ENCODE measurements at places on chromosomes 11 and 22.

DNA sequence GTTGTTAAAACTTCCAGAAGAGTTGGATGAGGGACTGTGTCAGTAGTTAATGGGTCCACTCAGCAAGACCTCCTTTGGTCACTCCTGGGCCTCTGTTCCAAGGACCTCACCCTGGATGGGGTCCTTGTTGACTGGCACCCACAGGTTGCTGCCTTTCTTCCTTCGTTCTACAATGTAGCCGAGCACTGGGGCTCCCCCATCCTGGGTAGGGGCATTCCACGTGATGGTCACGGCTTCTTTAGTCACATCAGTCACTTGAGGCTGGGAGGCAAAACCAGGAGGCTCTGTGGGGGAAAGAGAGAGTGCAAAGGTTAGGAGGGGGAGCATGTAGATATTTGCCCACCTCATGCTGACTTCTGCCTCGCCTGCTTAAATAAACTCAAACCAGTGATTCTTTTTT lies 12.0 kb downstream of the TMEM86A start:
- DNase-seq = no peak

DNA sequence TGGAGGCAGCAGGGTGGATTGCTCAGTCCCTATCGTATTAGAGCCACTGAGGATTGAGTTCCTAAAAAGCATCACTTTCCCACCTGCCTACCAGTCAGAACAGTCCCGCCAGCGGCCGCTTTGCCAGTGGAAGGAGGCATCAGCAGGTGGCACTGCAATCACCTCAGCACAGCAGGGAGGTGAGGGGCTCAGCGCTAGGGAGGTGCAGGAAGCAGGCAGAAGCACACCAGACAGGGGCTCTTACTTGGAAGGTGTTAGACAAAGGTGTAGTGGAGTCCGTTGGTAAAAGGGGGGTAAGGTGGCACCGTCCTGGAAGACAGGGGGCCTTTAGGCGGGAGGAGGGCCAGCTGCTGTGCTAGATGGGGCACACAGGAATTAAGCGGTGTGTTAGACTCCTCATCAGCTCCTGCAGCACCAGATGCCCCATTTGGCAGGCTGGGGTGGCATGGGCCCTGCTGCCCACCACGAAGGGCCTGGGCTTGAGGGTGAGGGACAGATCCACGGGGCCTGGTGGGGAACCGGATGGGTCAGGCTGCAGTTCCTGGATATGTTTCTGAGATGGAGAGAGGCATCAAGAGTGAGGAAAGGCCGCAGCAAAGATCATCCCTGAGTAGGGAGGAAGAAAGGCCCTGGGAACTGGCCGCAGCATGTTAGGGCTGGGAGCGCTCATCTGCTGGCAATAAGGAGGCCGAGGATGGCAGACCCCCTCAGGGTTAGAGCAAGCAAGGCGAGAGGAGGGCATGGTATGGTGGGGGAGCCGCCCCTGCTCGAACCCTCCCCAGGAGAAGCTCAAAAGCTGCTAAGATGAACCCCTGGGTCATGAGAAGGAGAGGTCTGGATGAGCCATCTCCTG lies 42.5 kb downstream of the C11orf58 start:
- no peak for DNase-seq

- DNase-seq = no peak
Observed at GRCh38 chr22:30186041-30186440, 60.5 kb downstream of the LIF start.

GRCh38 chr11:2812371-2812991 lies 73.1 kb downstream of the CDKN1C start:
- peak; percentile 71 for DNase-seq

GRCh38 chr11:14454861-14455632 lies 44.6 kb downstream of the COPB1 start:
- peak; percentile 17 for DNase-seq

GRCh38 chr11:57438345-57439285 lies 11.7 kb upstream of the SLC43A3 start:
- no peak for DNase-seq

DNA sequence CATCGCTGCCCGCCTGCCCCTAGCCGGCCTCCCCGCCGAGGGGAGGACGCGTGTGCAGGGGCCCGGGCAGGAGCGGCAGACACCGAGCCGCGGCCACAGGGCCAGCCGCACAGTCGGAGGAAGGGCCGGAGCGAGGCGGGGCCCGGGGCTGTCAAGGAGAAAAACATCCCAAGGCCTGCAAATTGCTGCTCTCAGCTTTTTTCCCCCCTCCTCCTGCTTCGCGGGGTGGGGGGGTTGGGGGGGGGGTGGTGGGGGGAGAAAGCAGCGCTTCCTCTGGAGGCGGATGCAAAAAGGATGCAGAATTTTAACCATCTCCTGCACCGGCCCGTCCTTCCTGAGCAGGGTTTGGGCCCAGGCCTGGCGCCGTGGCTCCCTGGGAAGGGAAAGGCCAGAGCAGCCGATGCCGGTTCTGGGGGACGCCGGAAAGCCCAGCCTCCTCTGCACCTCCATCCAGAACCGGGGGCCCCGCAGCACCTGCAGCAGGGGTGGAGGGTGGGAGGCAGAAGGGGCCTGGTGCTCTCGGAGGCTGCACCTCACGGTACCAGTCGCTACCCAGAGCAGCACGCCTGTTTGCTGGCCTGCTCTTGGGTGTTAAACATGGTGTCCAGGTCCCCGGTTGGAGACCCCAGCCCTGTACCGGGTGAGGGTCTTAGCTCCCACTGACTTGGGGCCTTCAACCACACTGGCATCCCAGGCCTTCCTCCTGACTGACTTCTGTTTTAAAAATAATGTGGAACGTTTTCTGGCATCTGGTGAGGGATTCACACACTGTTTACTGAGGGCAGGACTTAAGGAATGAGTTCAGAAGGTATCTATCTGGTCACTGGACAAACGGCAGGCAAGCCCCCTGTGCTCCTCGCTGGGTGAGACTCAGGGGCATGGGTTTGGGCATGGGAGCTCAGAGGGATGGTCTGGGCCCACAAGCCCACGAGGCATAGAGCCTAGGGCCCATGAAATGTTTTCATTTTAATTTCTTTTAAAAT lies 77.4 kb upstream of the WNT7B start:
- no peak for DNase-seq

DNA sequence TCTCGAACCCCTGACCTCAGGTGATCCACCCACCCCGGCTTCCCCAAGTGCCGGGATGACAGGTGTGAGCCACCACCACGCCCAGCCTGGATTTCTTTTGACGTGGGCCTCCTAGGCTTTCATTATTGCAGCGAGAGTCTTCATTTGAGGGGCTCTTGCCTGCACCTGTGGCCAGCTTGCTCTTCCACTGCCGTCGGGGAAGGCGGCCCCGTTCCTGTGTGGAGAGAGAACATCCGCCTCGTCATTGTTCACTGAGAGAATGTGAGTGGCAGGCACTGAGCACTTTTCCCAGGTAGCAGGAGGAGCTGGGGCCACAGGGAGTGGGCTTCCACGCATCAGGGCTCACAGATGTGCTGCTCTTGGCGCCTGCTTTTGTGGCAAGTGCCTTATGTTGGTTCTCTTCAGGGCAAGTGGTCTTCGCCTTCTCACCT lies 365.0 kb downstream of the TBC1D22A start:
- DNase-seq = no peak

- DNase-seq = no peak
Observed at GRCh38 chr11:26946257-26946716, 47.6 kb upstream of the FIBIN start.

GRCh38 chr11:78277314-78277994 lies 88.7 kb downstream of the USP35 start:
- DNase-seq = no peak

GRCh38 chr22:32378707-32379272 lies 21.1 kb downstream of the RFPL3 start:
- DNase-seq = no peak

DNA sequence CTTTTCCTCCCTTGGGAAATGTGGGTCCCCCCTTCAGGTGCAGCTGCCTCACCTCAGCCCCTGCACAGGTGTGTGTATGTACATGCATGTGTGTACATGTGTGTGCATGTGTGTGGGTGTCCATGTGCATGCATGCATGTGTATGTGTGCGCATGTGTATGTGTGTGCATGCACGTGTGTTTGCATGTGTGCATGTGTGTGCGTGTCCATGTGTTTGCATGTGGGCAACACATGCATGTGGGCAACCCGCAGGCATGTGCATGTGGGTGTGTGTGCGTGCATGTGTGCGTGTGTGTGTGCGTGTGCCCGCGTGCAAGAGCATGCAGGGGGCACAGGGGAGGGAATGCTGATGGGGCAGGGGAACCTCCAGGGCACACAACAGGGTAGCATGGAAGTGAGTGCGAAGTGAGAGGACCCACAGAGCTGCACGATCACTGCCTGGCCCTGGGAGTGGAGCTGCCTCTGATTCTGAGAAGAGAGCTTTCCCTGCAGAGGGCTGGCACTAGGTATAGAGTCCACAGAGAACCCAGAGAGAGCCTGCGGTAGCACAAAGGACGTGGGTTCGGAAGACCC lies 14.6 kb upstream of the BAIAP2L2 start:
- DNase-seq = no peak

DNA sequence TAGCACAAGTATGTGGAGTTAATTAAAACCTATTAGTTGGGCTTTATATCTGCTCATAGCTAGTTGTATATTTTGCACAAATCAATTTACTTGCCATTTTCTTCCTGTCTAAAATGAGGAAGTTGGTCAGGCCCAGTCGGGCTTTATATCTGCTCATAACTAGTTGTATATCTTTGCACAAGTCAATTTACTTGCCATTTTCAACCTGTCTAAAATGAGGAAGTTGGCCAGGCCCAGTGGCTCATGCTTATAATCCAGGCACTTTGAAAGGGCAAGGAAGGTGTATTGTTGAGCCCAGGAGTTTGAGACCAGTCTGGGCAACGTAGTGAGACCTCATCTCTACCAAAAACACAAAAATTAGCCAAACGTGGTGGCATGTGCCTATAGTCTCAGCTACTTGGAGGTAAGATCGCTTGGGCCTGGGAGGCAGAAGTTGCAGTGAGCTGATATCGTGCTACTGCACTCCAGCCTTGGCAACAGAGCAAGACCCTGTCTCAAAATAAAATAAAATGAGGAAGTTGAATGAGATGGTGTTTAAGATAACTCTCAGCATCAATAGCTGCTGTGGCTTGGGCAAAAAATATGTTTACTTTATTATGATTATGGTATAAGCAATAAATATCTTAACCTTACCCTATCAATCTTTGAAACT lies 1558.6 kb upstream of the RAG2 start:
- no peak for DNase-seq

DNA sequence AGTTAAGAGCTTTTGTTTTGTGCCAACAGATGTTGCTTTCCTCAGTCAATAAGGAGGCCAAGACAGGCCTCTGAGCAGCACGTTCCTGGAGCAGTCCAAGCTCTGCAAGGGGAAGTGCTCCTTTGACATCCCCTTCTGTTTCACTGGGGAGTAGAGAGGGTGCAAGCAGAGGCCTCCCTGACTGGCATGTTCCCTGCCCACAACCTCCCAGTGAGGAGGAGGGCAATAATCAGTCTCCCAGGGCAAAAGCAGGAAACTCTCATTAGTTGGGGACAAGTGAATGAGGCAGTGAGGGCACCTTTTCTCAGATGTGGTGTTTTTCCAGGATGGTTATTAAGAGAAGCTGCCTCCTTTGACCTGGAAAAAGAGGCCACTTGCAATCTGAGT lies 79.5 kb upstream of the ZBED5 start:
- no peak for DNase-seq

DNA sequence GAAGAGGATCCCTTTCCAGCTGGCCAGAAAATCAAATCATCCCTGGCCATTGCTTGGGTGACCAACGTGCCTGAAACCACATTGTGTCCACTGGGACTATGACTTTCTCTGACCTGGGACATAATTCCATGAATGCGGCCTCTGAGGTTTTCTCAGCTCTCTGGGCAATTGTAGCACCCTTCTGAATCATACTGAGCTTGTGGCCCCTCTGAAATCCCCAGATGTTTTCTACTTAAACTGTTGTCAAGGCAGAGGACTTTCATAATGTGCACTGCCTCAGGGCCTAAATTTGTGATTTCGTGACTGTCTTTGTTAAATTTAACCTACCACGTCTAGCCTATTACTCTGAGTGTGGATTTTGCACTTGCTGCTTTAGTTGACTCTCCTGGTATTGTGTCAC lies 321.1 kb upstream of the PLET1 start:
- DNase-seq = no peak

DNA sequence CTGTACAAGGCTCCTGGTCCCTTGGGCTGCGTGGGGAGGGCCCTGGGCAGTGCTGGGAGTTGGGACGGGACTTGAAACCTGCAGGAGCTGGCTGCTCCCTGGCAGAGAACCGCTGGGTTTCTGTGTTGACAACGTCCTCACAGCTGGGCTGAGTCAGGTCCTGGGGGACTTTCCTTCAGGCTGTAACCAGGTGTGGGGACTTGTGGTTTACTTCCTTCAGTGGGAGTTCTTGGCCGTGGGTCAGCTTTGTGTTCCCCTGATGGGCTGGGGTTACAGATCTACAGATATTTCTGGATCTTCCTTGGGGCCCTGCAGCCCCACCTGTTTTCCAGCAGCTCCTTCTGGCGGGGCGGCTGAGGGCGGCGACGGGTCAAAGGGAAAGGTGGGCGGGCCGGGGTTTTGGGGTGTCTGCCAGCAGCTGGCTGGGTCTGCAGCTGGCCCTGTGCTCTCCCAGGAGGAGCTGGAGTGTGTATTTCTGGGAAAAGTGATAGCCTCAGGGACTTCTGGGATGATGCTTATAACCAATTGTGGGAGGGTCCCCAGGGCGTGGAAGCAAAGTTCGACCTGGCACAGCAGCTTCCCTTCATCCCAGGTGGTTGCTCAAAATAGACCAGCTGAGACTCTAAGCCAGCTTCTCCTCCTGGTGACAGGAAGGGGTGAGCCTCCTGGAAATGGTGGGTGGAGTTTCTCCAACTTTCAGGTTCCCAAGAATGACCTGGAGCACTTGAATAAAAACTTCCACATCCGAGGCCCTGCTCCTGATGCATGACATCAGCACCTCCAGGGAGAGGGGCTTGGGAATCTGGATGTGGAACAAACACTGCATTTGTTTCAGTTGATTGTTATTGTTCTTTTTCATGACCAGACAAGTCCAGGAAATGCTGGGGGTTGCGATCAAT lies 19.1 kb downstream of the ST14 start:
- DNase-seq = no peak

DNA sequence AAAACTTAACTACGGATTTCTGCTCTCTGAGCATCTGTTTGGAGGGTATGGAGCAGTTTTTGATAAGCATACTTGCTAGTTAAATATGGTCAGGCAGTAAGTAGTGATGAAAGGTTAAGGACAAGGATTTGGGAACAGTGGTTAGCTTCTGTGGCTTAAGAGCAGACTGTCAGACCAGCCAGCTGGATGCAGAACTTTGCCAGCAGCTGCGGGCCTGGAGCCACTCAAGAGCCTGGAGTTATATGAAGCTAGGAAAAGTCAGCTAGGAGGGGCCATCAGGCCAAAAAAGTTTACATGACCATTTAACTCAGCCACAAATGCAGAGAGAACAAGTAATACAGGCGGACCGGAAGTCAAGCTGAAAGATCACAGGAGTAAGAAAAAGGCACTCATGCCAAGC lies 1817.7 kb downstream of the LRRC4C start:
- DNase-seq = no peak

GRCh38 chr11:61542024-61542461 lies 33.5 kb downstream of the LRRC10B start:
- no peak for DNase-seq

- no peak for DNase-seq
Observed at GRCh38 chr11:128208329-128209137, 378.8 kb downstream of the ETS1 start.

- DNase-seq = no peak
Observed at GRCh38 chr11:68665436-68665835, 18.9 kb upstream of the GAL start.
